ENCODE measurements at places on chromosomes 7 and 10. TPM values are rescaled to one million over a fixed set of nuclear protein-coding genes. Genes with fewer than 3 reads are reported as not detected.
A peak's percentile ranks its signal among the peaks of the same experiment; 100 is the strongest.

DNA sequence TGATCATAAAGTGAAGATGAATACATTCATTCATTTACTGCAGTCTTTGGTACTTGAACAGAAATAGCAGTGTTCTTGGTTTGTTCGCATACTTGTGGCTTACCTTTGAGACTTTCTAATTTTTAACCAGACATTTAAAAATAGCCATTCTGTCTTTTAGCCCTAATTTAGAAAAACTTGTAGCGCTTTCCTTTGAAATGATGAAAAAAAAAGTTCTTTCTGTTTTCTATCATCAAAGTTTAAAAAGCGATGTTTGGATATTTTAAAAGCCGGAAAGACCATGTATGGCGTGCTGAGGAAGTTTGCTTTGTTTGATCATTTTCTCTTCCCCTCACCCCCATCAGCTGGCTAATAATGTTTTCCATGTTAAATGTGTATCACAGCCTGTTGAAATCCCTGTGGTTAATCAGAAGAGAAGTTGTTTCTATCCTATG is 116.3 kb downstream of the CUX1 start:
- no peak for DNase-seq

Gene UROS
- total RNA-seq: 27.9 TPM

DNA sequence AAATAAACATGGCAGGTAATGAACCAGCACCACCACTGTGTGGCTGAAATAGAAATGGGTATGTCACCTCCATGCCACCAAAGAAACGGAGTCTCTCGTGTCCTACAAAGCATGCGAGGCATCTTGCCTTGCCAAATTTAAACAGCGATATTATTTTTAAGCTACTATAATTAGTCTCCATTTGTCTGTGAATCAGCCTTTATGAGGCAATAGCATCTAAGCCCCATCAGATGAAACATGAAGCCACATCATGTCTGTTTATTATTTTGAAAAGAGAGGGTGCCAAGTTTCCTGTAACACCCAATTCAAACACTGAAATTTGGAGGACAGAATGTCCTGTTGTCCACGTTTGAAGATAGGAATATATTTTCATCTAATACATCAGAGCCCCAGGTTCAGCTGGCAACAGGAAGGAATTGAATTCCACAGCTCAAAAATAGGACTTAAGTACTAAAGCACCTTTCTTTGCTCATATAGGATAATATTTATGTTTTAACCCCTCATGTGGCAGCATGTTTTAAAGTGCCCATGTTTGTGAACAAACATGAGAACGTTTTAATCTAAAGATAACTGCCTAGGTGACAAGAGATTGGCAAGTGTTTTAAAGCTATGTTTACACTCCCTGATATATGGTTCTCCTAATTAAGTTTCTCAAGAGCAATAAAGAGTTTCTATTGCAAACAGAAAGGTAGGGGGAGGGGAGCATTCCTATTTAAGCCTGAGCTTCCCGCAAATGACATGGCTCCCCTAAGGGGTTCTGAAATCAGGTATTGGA is 86.8 kb downstream of the SORBS1 start:
- no peak for DNase-seq

GRCh38 chr10:117410557-117410956 is 35.3 kb upstream of the PDZD8 start:
- no peak for DNase-seq

Gene GDF2
- not detected for total RNA-seq

Gene EFCAB10
- not detected for total RNA-seq

GRCh38 chr7:148697256-148698006 is 1.3 kb upstream of the CUL1 start:
- peak; percentile 41 for DNase-seq

Gene SLC13A1
- total RNA-seq: not detected

Gene RTKN2
- total RNA-seq: 12.0 TPM

DNA sequence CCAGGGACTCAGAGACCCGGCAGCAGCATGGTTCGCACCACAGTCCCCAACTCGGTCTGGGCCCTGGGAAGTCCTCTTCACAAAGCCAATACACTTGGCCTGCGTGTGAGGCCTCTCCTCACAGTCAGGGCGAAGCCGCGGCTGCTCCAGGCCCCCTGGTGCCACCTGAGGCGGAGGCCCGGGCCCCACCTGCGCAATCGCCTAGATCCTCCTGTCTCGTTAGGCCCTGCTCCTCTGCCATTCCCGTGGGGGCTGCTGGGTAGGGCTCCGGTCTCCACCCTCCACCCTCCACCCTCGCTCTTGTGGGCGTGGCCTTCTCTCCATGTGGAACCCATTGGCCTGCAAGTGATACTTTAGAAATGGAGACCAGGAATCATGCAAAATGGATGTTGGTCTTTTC is 553.3 kb downstream of the INHBA start:
- no peak for DNase-seq
